Left ventricle myocardium inferior (tissue), 1 donor: ENCODE measurements at places on chromosomes 4 and X.
A peak's percentile ranks its signal among the peaks of the same experiment; 100 is the strongest.

- peak; percentile 87 for DNase-seq
Observed at GRCh38 chr4:183505611-183506388, 942 bp downstream of the ING2 start.

GRCh38 chr4:107131295-107131694 lies 95.2 kb upstream of the DKK2 start:
- no peak for DNase-seq

- DNase-seq, result no peak
Observed at GRCh38 chrX:78595901-78596502, 63.1 kb downstream of the RTL3 start.

DNA sequence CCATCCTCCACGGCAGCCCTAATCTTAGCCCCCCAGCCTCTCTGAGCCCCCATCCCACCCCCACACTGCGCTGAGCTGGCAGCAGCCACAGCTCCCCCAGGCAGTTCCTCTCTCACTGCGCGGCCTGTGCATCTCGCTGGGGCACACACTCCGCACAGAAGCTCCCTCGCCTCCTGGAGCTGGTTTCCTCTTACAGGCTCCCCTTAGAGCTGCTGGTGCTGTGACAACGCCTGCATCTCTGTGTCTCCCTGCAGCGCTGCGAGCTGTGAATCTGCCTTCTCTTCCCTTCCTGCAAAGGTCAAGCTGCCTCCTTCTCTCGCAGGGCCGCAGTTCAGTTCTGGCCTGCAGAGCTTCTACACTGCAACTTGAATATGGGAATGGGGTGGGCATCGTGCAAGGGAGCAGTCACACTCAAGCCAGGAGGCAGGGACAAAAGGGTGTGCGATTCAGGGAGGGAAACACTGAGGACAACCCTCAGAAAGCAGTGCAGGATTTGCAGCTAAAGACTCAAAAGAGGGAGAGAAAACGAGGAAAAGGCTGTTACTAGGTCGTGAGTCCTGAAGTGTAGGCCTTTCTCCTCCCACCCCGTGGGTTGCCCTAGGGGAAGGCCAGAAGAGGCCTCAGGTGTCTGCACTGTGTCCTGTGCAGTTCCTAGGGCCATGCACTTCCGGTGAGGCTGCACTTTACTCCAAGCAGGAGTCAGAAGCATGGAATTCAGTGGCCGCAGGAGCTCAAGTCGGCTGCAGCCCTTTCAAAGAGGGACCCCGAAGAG lies 87.0 kb downstream of the BCOR start:
- DNase-seq, result no peak

GRCh38 chr4:68447201-68447600 lies at the start of gene TMPRSS11E:
Gene TMPRSS11E (plus strand): TSS chr4:68447463. CDS start chr4:68447513, 50 bp downstream.
- DNase-seq, result no peak

GRCh38 chr4:46249516-46249915 lies 125.7 kb upstream of the GABRG1 start:
- no peak for DNase-seq
